Liver (tissue), 10 donors: ENCODE measurements at places on chromosomes 7 and 10. TPM values are rescaled to one million over a fixed set of nuclear protein-coding genes. Genes with fewer than 3 reads are reported as not detected.

DNA sequence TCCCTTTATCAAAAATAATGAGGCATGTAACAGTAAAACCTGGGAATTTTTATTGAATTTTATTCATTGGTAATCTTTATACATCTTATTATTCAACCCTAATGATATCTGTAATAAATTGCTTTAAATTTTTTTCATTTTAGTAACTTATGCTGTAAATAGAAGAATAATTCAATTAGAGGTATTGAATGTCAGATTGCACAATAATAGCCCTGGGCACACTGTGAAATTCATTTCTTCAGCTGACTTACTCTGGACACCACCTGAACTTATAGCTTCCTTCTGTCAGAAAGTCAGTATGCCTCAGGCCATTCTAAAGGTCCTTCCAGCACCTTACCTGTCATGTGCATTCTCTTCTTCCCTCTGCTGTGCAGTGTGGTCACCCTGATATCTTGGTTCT lies 59.2 kb downstream of the ADAM22 start:
- H3K4me1 ChIP-seq = no peaks in the 10 kb centered on the region
- DNase-seq = no peak
- no peak overlapping the region for H3K27ac ChIP-seq

DNA sequence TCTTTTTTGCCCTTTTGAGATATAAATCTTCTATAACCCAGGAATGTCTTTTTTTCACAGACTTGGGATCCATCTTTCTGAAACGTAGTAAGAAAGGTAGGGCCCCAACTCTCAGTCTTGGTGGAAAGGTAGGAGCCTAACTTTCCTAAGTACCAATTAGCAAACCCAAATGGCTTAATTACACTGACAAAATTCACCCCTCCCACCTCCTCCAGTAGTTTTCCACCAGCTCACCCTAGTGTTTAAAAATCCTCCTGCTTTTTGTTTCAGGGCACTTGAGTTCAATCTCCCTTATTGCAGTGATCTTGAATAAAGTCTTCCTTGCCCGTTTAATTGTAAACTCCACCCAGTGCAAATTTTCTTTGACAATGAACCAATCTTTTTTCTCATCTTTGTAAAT lies 600.0 kb downstream of the PHTF2 start:
- no peaks in the 10 kb centered on the region for H3K4me1 ChIP-seq
- H3K36me3 ChIP-seq = no peaks in the 10 kb centered on the region
- H3K4me3 ChIP-seq = no peak overlapping the region
- H3K27me3 ChIP-seq = no peaks in the 10 kb centered on the region
- no peak for DNase-seq

DNA sequence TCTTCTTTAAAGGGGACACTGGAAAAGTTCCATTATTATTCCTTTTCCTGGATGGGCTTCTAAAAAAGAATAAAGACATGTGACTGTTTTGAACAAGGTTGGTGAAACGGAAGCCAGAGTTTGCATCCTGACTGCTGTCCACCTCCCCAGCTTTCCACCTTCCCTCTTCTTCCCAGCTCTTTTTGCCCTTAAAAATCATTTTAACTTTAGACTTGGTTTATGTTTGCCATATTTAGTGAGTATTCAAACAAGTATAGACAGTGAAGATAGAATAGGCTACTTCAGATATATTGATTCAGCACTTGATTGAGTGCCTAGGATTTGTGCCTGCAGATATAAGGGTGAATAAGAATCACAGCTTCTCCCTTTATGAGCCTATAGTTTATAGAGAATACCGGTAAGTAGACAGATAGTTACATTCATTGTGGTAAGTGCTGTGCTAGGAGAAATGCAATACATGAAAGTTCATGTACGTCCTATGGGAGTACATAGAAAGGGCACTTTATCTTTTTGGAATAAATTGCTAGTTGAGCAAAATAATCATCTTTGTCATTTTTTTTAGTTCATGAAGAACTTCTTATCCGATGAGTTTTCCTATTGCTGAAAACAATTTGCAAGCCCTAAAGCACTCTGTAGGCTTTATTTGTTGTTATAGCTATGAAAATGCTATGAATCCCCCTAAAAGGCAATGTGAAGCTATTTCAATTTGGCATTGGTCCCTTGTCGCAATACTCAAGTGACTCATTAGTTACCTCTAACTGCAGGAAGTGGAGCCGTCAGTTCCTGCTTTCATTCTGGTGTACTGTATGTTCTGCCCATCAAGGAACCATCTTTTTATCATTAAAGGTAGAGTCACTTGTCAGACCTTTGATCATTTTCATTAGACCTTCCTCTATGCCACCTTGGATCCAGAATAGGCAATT lies 57.2 kb upstream of the STRIP2 start:
- H3K27me3 ChIP-seq = no peaks in the 10 kb centered on the region
- H3K27ac ChIP-seq = no peak overlapping the region
- H3K4me3 ChIP-seq = no peak overlapping the region

GRCh38 chr7:140230516-140230860 lies 53.7 kb upstream of the KDM7A start:
- peak overlapping the region; percentile 65 for H3K4me3 ChIP-seq
- H3K27me3 ChIP-seq = no peaks in the 10 kb centered on the region
- peaks cover 17% of the 10 kb centered on the region for H3K4me1 ChIP-seq
- DNase-seq = no peak

- H3K4me1 ChIP-seq = peaks cover 47% of the 10 kb centered on the region
- DNase-seq = no peak
- H3K36me3 ChIP-seq = no peaks in the 10 kb centered on the region
- peak overlapping the region; percentile 90 for H3K27ac ChIP-seq
- no peak overlapping the region for H3K4me3 ChIP-seq
Observed at GRCh38 chr7:149884016-149884415, 10.2 kb downstream of the ATP6V0E2 start.

DNA sequence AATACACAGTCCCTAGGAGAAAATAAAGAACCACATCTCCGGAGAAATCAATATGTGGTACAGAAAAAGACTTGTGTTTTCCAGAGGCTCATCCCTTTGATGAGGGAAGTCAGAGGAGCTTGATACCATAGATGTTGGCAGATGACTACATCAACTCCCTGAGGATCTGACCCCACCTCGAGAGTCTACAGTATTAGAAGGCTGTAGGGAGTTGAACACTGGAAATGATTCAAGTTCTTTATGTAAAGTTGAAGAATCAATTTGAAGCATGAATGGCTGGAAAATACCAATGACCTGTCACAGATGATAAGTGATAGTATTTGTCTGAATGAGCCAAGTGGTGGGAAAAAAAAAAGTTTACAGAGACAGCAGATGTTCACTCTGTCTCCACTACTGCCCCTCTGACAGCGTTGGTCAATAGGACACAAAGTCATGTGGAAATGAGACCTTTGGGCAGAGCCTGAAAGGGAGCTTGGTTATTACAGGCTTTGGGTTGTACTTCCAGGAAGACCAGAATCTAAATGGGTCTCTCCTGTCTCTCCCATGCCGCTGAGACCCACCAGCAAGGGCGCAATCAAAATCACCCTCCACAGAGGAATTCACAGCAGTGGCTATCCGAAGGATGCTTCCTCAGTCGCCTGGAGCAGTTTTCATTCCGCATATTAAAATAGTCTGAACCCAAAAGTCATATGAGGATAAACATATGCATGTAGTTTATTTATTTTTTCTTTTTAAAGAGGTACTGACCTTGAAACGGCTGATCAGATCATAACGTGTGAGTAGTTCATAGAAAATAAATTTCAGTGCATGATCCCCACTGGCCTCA lies 185.7 kb downstream of the PPP1R17 start:
- no peak for DNase-seq
- H3K4me3 ChIP-seq = no peak overlapping the region
- no peaks in the 10 kb centered on the region for H3K27me3 ChIP-seq
- H3K36me3 ChIP-seq = no peaks in the 10 kb centered on the region
- H3K27ac ChIP-seq = no peak overlapping the region

DNAH11 gene
- 0.10 TPM for polyA plus RNA-seq

GRCh38 chr10:95569368-95569767 lies 8.2 kb upstream of the SORBS1 start:
- DNase-seq = no peak
- no peak overlapping the region for H3K27ac ChIP-seq
- H3K36me3 ChIP-seq = no peaks in the 10 kb centered on the region
- H3K4me1 ChIP-seq = no peaks in the 10 kb centered on the region
- H3K4me3 ChIP-seq = no peak overlapping the region
- H3K27me3 ChIP-seq = no peaks in the 10 kb centered on the region

DNA sequence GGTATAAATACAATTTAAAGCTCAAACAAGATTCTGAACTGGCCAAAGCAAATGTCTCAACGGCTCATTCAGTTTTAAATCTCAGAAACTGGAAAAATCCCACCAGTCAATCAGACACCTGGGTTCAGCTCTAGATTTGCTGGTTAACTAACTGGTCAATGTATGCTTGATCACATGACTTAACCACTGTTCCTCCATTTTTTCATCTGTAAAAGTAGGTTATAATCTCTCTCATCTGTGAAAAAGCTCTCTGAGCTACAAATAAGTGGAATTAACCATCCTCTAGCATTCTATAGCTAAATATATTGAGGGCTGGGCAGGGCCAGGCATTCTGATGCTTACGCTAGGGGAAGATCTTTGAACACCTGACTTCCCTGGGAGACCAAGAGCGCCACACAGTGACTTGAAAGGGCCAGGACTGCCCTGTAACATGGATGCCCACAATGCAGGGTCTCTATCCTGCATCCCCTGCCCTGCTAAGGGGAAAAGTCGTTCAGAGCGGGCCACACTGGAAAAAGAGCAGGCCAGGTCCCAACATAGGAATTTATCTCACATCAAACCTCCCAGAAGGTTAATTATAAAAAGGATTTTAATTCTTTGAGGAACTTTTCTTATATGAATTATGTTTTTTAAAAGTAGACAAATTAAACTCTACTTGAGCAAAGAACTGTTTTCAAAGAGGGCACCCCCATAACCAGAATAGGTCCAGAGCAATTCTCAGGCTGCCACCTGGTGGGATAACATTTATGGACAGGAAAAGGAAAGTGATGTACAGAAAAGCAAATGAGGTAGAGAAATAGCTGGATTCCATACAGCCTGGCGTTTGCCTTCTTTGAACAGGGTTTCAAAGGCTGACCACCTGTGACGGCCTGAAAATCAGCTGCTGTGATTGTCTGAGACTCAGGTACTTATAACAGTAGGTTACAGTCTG lies 1.8 kb downstream of the RP9 start:
- H3K36me3 ChIP-seq = peaks cover 9% of the 10 kb centered on the region
- peaks cover 19% of the 10 kb centered on the region for H3K4me1 ChIP-seq
- no peak overlapping the region for H3K27ac ChIP-seq
- peak overlapping the region; percentile 99 for H3K4me3 ChIP-seq

MEPCE gene
- polyA plus RNA-seq = 6.7 TPM

NAT16 gene
- not detected for polyA plus RNA-seq

DEPP1 gene
- 79.3 TPM for polyA plus RNA-seq

SPDYE2 gene
- polyA plus RNA-seq = not detected

MEIG1 gene
- not detected for polyA plus RNA-seq
